ENCODE measurements at places on chromosomes 6 and 20.

DNA sequence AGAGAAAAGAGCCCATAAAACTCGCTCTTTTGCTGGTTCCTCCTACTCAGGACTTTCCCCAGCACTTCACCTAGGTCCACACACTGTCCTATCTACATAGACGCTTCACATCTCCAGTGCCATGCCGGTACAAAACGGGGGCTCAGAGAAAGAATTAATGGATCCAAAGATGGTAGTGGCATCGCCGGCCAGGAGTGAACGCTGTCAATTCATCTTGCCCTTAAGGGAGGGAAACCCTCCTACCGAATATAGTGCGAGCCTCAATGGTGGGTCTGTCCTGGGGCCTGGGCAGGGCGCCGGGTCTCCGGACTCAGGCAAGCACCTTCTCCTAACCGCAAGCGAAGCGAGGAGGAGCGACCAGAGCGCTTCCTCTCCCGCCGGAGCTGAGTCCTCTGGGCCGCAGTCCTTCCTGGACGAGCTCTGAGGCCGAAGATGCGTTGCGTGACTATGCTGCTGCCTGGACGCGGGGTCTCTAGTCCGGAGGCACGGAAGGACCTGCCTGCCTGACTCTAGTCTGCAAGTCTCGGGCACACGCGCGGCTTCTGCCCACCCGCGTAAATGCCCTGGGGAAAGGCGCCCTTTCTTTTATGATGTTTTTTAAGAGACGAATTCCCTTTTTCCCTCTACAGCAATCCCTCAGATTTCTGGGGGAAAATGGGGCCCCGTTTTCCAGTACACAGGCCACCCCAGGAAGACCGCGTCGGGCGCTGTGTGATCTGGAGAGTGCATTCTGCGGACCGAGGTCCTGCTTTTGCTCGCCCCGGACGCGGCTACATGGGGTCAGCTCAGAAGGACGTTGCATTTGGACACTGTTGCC lies 100.1 kb upstream of the PRDM1 start:
- no peaks in the 10 kb centered on the region for H3K36me3 ChIP-seq
- no peak overlapping the region for H3K4me3 ChIP-seq
- no peak for DNase-seq
- peaks cover 10% of the 10 kb centered on the region for H3K4me1 ChIP-seq
- H3K27me3 ChIP-seq, result peaks cover 56% of the 10 kb centered on the region

- no peaks in the 10 kb centered on the region for H3K4me1 ChIP-seq
- H3K4me3 ChIP-seq, result no peak overlapping the region
- DNase-seq, result no peak
- H3K36me3 ChIP-seq, result no peaks in the 10 kb centered on the region
- H3K27ac ChIP-seq, result no peak overlapping the region
Observed at GRCh38 chr6:136387316-136387715, 97.7 kb upstream of the BCLAF1 start.

- H3K27ac ChIP-seq, result no peak overlapping the region
- H3K4me3 ChIP-seq, result no peak overlapping the region
- no peaks in the 10 kb centered on the region for H3K4me1 ChIP-seq
- H3K36me3 ChIP-seq, result no peaks in the 10 kb centered on the region
- no peaks in the 10 kb centered on the region for H3K27me3 ChIP-seq
Observed at GRCh38 chr6:96465321-96465903, 56.2 kb upstream of the UFL1 start.

GRCh38 chr20:50516180-50516934 lies 6.2 kb downstream of the PTPN1 start:
- peak overlapping the region; percentile 55 for H3K27ac ChIP-seq
- no peak for DNase-seq
- H3K4me1 ChIP-seq, result peaks cover 90% of the 10 kb centered on the region

GRCh38 chr6:85756982-85757381 lies 114.3 kb upstream of the SYNCRIP start:
- no peaks in the 10 kb centered on the region for H3K36me3 ChIP-seq
- no peak overlapping the region for H3K27ac ChIP-seq
- no peaks in the 10 kb centered on the region for H3K27me3 ChIP-seq
- no peaks in the 10 kb centered on the region for H3K4me1 ChIP-seq
- H3K4me3 ChIP-seq, result no peak overlapping the region

GRCh38 chr6:155708100-155708499 lies 252.5 kb upstream of the NOX3 start:
- no peaks in the 10 kb centered on the region for H3K27me3 ChIP-seq
- H3K4me3 ChIP-seq, result no peak overlapping the region
- no peak overlapping the region for H3K27ac ChIP-seq
- no peaks in the 10 kb centered on the region for H3K4me1 ChIP-seq

DNA sequence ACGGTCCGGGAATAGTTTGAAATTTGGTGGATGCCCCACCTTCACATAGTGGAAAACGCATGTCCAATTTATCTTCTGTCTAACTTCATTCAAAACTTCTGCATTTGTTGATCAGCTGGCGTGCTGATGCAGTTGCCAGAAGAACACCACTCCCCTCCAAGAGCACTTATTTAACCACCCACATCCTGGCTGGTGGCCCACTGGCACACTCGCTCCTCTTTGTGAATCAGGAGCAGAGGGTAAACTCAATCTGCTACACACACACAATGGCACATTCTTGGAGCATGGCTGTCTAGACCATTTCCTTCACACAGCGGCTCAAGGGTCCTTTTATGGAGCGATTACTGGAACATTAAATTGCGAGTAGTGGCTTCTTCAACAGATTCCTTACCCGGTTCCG lies 55.1 kb upstream of the CEP162 start:
- no peak overlapping the region for H3K4me3 ChIP-seq
- H3K27ac ChIP-seq, result no peak overlapping the region
- peak; percentile 67 for DNase-seq

DNA sequence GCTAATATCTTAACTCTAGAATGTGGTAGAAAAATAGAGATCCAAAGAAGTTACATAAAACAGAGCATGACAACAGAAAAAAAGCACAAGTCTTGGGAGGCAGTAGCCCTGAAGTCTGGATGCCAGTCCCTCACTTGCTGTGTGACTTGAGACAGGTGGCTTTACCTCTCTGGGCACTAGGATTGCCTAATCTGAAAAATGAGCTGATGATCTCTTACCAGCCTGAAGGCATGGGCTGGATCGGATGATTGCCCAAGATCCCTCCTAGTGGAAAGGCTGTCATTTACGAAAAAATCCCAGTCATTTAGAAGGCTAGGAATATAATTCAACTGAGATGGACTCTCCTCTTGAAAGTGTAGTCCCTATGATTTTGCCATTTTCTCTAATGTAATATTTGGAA lies 10.9 kb upstream of the GCM1 start:
- no peaks in the 10 kb centered on the region for H3K27me3 ChIP-seq
- H3K27ac ChIP-seq, result no peak overlapping the region
- H3K36me3 ChIP-seq, result no peaks in the 10 kb centered on the region
- no peaks in the 10 kb centered on the region for H3K4me1 ChIP-seq
- DNase-seq, result no peak

- DNase-seq, result no peak
- H3K4me1 ChIP-seq, result no peaks in the 10 kb centered on the region
- no peaks in the 10 kb centered on the region for H3K27me3 ChIP-seq
- peaks cover 13% of the 10 kb centered on the region for H3K36me3 ChIP-seq
- H3K4me3 ChIP-seq, result no peak overlapping the region
Observed at GRCh38 chr6:129623008-129623732, 86.8 kb downstream of the ARHGAP18 start.

DNA sequence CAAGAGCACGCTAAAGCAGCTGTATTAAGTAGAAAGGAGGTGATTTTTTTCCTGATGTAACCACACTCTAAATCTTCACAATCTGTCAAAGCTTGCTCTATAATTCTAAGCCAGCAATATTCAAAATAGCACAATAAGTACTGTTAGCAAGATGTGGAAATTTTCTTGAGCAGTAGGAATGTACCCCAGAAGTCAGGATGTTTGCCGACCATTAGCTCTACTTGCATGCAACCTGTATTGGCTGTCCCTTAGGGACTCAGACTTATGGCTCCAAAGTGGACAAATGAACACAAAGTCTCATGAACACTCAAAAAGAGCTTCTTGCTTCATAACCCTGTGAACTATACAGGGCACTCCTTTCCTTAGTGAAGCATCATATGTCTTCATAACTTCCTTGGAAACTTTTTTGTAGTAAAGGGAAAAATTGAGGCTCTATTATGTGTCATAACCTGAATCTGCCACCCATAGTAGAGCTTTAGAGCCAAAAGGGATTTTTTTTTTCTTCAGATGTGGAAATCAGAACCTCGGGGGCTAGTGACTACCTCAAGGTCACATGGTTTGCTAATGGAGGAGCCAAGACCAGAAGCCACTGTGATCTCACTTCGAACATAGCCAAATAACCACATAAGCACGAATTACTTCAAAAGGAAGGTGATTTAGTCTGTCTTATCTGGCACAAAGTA lies 54.5 kb downstream of the ADGRG6 start:
- H3K4me3 ChIP-seq, result no peak overlapping the region
- no peaks in the 10 kb centered on the region for H3K36me3 ChIP-seq
- no peaks in the 10 kb centered on the region for H3K4me1 ChIP-seq

DNA sequence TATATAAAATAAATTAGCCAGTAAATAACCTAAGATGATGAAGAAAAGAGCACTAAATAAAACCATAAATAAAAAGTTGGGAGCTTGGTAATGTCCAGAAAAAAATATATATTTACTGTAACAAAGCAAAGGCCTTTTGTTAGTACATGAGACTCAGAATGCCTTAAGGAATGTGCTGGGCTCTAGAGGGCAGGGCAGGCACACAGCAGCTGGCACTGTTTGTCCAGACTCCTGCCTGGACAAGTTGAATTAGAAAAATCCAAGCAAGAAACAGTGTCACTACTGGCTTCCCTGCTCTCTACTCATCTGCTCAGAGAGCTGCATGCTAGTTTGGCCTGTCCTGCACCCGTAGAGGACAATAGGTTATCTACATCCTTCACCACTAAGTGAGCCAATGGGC lies 8.8 kb downstream of the DEFB129 start:
- no peaks in the 10 kb centered on the region for H3K36me3 ChIP-seq
- H3K4me1 ChIP-seq, result peaks cover 9% of the 10 kb centered on the region
- no peak overlapping the region for H3K4me3 ChIP-seq
- H3K27ac ChIP-seq, result no peak overlapping the region
- DNase-seq, result no peak
- no peaks in the 10 kb centered on the region for H3K27me3 ChIP-seq

- no peak overlapping the region for H3K27ac ChIP-seq
- no peak overlapping the region for H3K4me3 ChIP-seq
- H3K27me3 ChIP-seq, result no peaks in the 10 kb centered on the region
- DNase-seq, result no peak
- H3K4me1 ChIP-seq, result no peaks in the 10 kb centered on the region
- H3K36me3 ChIP-seq, result peaks cover 42% of the 10 kb centered on the region
Observed at GRCh38 chr20:3013771-3014170, 29.7 kb upstream of the GNRH2 start.

GRCh38 chr20:37344506-37345338 lies 1.2 kb upstream of the SRC start:
- peak overlapping the region; percentile 81 for H3K27ac ChIP-seq
- H3K4me3 ChIP-seq, result peak overlapping the region; percentile 67
- peaks cover 21% of the 10 kb centered on the region for H3K4me1 ChIP-seq
- peak; percentile 83 for DNase-seq
- H3K27me3 ChIP-seq, result no peaks in the 10 kb centered on the region
- no peaks in the 10 kb centered on the region for H3K36me3 ChIP-seq

DNA sequence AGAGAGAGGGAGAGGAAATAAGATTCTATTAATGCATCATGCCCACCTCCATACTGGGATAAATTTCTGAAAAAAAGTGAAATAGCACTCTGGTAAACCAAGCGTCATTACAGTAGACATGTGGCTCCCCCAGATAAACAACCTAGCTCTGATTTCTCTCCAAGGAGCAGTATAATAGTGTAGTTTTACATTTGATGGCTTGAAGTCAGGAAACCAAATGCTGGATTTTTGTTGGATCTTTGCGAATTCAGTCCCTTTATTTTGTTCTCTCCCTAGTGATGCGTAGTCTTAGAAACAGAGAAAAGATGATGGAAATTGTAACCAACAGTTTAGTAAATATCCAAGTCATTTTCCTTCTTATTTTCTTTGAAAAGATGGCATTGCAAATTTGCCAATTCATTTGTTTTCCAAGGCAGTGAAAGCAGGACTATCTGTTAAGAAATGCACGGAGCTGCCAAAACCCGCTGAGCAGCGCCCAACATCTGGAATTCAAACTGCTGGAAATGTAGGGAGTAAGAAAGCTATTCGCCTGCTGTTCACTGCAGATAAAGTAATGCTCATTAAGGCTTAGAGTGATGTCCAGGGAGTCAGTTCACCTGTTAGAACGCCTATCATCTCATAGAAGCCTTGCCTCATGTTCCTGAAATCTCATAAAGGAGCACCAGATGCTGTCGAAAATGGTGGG lies 85.7 kb upstream of the DOK5 start:
- no peak overlapping the region for H3K4me3 ChIP-seq
- no peak for DNase-seq
- H3K27me3 ChIP-seq, result no peaks in the 10 kb centered on the region
- no peaks in the 10 kb centered on the region for H3K36me3 ChIP-seq
- no peak overlapping the region for H3K27ac ChIP-seq

GRCh38 chr6:27662769-27663168 lies 189.9 kb upstream of the ZNF184 start:
- H3K27me3 ChIP-seq, result peaks cover 41% of the 10 kb centered on the region
- no peak for DNase-seq
- no peak overlapping the region for H3K27ac ChIP-seq
- no peaks in the 10 kb centered on the region for H3K36me3 ChIP-seq
- H3K4me1 ChIP-seq, result no peaks in the 10 kb centered on the region

GRCh38 chr20:50513169-50514034 lies 3.2 kb downstream of the PTPN1 start:
- no peaks in the 10 kb centered on the region for H3K27me3 ChIP-seq
- no peak for DNase-seq

DNA sequence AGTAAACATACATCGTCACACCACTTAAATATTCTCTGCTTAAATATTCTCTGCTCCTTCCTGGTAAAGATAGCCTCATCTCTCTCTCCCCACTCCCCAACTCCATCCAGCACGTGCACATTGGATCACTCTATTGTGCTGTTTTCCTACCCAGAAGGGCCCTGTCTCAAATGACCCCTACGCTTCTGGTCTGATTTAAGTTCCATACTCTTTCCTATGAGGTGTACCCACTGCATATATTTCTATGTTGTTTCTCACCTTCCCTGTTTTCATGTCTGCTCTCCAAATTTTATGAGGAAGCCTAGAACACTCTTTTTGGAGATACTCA lies 53.7 kb downstream of the HFE start:
- H3K4me3 ChIP-seq, result no peak overlapping the region
- H3K36me3 ChIP-seq, result peaks cover 21% of the 10 kb centered on the region
- no peaks in the 10 kb centered on the region for H3K27me3 ChIP-seq
- H3K27ac ChIP-seq, result no peak overlapping the region
- DNase-seq, result no peak

DNA sequence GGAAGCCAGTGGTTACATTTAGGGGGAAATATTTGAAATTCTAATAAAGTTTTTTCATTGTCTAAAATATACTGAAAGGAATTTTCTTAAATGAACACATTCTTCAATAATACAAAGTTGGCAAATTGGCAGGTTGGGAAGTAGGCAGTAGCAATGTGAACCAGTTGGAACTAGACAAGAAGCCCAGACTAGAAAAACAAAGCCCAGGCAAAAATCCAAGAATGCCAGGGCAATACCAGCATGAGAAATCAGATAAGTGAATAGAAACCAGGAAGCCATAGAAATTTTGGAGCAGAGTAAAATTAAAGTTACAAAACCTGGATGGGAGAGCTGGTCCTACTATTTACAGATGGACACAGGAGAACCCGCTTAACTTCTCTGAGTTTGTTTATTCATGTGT lies 52.2 kb downstream of the TPBG start:
- no peak for DNase-seq
- no peak overlapping the region for H3K27ac ChIP-seq
- no peaks in the 10 kb centered on the region for H3K27me3 ChIP-seq
- no peaks in the 10 kb centered on the region for H3K36me3 ChIP-seq
- no peaks in the 10 kb centered on the region for H3K4me1 ChIP-seq
- no peak overlapping the region for H3K4me3 ChIP-seq

- no peaks in the 10 kb centered on the region for H3K27me3 ChIP-seq
- H3K4me3 ChIP-seq, result no peak overlapping the region
- no peaks in the 10 kb centered on the region for H3K36me3 ChIP-seq
- no peaks in the 10 kb centered on the region for H3K4me1 ChIP-seq
Observed at GRCh38 chr6:134309227-134309626, 8.7 kb downstream of the SGK1 start.
